Activated CD8-positive, alpha-beta memory T cell treated with anti-CD3 and anti-CD28 coated beads, Interleukin-2, amount 50 U/mL, for 48 hours (primary cell): ENCODE measurements at places on chromosomes 2 and 18.

GRCh38 chr2:131063501-131064283 is 29.6 kb downstream of the FAM168B start:
- DNase-seq = no peak

DNA sequence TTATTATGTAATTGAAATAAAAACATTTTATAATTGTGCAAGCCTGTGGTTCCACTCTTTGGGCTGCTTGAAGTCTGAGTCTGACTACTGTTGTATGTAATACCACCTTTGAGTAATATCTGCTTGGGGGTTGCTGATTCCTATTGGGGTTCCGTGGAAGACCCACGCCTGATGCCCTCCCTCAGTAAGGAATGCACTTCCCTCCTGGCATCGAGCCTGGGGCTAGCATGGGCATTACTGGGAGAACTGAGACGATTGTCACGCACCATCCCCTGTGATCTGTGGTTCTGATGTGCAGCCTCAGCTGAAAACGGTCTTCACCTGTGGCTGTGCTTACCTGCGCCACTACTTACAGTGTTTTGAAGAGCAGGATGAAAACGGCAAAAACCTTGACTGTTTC is 32.7 kb upstream of the RBM44 start:
- no peak for DNase-seq

DNA sequence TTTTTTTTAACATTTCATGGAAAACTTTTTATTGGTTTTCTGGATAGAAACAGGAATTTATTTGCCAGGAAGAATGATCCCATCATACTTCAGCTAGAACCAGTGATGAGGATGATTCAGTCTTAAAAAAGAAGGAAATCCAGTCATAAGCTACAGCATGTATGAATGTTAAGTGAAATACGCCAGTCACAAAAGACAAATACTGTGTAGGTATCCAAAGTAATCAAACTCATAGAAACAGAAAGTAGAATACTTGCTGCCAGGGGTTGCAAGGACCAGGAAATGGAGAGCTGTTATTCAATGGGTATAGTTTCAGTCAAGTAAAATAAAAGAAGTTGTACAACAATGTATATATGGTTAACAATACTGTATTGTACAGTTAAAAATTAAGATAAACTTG is 21.3 kb downstream of the PSME4 start:
- no peak for DNase-seq

- peak; percentile 90 for DNase-seq
Observed at GRCh38 chr2:73085691-73086090, 14.2 kb upstream of the SFXN5 start.

DNA sequence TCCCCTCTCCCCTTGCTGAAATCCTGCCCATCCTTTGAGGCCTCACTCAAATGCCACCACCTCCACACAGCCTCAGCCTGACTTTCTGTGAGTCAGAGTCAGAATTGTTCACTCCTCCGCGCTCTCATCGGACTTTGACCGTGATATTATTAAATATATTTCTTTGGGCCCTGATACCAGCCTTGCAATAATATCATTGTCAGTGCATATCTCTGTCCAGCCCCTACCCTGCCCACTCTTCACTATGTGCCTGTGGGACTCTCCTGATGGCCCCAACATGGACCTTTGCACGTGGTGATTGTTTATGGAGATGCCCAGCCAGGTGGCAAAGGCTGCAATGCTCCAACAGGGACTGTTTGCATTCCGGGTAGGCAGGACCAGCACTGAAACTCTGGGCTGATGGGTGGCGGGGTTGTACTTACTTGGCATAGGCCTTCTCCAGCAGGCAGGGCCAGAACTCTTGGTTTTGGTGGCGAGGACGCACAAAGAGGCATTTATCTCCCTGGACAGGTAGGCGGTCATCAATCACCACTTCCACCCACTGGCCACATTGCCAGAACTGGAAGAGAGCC is 37.3 kb downstream of the CAPN13 start:
- peak; percentile 29 for DNase-seq

GRCh38 chr18:38526922-38527321 is 961.3 kb upstream of the CELF4 start:
- DNase-seq = no peak

GRCh38 chr18:57542126-57542525 is 44.4 kb downstream of the FECH start:
- DNase-seq = no peak

DNA sequence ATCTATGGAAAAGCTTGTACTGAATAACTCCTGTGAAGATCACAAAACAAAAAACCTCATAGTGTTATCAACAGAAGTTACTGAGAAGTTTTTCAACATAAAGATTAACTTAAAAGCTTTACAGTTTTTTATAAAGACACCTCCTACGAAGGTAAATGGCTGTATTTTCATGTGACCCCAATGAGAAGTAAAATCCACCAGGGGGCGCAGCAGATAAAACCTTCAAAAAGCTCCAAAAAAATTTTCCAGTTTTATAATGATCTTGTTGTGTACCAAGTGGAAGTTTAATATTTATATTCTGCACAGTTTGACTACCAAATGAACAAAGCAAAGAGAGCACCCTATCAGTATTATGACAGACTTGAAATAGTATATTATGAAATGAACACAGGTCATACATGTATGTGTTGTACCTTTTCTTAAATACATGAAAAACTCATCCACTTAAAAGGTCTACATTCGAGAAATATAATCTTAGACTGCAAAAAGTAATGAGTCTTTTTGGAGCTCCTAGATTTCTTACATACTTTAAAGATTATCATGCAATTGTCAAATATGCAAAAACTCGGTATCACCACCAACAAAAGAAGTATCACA is 38.5 kb downstream of the PNO1 start:
- DNase-seq = no peak

- DNase-seq = no peak
Observed at GRCh38 chr2:200100027-200100426, 144.6 kb downstream of the MAIP1 start.

DNA sequence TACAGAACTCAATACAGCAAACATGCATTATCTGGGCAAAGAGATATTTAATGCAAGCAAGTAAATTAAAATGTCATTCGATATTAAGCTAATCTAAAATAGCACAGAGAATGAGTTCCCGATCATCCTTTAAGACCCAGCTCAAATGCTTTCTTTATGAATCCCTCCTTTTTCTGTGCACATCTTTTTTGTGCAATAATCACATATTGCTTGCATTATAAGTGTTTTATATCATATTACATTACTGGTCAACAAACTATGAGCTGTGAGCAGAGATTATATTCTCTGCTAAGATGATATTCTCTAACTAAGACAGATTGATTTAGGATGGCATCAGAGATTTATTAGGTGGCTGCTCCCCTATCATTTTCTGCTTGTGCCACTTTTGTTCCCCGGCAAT is 146.1 kb downstream of the ERBB4 start:
- DNase-seq = no peak

DNA sequence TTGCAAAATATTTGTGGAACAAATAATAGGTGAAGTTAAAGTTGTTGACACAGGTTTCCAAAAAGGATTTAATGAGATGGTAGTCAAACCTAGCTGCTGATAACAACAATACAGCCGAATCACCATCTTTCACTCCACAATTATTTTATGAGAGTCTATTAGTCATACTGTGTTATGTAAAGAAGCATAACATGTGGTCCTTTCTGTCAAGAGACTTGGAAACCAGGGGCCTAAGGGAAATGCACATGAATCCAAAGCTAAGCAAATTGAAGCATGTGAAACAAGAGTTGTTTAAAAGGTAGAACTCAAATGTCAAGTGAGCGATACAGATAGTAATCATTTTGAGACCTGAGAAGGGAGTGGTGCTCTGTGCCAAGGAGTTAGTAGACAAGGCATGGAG is 16.0 kb downstream of the CD28 start:
- no peak for DNase-seq

GRCh38 chr2:223747392-223748042 is 89.9 kb downstream of the AP1S3 start:
- DNase-seq = no peak

- no peak for DNase-seq
Observed at GRCh38 chr2:200137691-200138090, 168.8 kb upstream of the SPATS2L start.
